CD4-positive, alpha-beta T cell treated with Interleukin-6 at 100 ng/mL for 8 hours (primary cell): ENCODE measurements at places on chromosomes 1 and 21.

- peak; percentile 86 for DNase-seq
Observed at GRCh38 chr1:160629286-160630210, 17.3 kb downstream of the SLAMF1 start.

- DNase-seq, result no peak
Observed at GRCh38 chr1:239744851-239745250, 346.8 kb upstream of the FMN2 start.

DNA sequence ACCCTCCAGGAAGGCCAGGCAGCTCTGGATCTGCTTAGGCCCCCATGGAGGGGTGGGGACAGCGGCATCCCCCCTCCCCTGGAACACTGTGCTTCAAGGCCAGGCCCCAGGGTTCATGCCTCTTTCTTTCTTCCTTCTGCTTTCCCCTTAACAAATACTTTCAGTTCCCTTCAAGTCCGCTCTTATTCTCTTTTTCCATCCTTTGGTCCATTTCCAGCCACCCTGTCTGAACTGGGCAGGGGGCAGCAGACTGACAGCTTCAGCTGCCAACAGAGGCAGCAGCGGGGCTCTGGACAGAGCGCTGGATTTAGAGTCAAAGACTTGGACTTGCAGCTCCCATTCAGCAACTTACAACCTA, 1.1 kb upstream of the CD244 start:
- no peak for DNase-seq

GRCh38 chr1:112110031-112110430, 120.6 kb upstream of the KCND3 start:
- no peak for DNase-seq

DNA sequence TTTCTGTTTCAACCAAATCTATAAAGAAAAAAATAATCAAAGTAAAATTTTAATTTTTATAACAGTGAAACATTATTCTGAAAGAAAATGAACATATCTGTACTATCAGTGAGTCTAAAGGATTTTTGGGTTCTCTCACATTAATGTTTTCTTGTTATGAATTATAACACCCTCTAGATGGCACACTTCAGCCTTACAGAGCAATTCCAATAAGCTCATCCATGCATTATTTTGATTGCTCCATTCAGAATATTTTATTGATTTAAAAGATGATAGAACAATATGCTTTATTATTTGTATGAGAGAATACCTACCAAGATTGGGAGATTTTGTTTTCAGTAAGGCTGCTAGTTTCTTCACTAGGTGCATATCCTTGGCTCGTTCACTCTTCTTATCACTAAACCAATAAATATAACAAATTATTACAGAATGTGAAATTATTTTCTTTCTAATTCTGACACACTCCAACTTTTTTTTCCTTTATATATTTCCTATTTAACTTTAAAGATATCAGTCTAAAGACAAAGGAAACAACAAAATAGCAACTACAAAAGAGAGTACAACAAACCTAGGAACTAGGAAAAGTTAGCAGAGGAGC, 82.4 kb downstream of the RAB3GAP2 start:
- no peak for DNase-seq

- no peak for DNase-seq
Observed at GRCh38 chr1:65554829-65555228, 134.4 kb downstream of the LEPR start.

DNA sequence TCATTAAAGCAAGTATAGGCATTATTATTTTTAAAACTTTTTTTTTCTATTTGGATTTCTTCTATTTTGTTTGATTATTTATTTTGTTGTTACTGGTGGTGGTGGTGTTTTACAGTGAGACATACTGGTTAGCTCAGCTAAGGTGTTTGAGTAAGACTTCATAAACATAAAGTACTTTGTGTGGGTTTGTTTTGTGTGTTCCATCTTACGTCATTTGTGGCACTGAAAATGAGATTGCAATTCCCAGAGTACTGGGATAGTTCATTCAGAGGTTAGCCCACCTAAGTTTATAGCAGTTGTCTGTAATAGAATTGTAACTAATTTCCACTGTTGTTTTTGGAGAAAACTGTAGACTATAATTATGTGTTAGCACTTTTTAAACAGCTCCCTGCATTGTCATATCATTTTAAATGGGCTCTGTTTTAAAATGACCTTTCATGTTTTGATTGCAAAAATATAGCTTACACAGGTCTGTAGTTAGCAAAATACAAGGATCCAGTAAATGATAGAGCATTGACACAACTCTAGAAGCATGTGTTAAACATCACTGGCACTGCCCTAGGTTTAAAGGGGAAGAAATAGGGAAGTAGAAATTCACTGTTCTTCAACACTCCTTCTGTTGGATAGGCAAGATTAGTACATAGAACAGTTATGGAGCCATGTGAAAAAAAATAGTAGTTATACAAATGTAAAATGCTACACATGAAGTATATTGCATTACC, 171.7 kb downstream of the NFIA start:
- no peak for DNase-seq

DNA sequence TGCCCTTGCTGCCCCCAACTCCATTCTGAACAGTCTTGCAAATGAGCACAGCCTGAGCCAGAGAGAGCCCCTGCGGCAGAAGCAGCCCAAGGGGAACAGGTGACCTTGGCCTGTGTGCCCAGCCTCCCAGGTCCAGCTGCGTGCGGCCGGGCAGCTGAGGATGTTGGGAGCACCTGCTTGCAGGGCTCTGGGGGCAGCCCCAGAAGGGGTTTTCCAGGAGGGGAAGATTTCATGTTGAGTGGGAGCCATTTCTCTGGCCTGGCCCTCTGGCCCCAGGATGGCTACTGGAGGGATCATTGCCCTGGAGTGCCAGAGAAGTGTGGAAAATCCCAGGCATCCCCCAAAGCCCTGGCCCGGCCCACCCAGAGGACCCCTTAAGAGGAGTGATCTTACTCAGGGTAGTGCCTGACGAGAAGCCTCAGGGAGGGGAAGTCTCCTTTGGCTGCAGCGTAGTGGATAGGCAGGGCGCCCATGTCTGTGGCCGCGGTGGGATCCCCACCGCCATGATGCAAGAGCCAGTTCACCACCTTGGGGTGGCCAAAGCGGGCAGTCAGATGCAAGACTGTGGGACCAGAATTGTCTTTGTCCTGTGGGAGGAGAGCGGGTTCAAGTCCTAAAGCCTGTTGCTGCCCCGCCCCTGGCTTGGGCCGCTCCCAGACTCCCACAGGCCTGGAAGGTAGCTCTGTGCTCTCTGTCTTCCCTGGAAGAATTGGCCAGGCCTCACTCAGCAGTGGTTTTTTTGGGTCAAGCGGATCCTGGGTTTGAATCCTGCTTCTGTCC, 20.6 kb upstream of the RNU1-4 start:
- DNase-seq, result peak; percentile 5

GRCh38 chr1:17045634-17046333, 8.0 kb downstream of the SDHB start:
- DNase-seq, result peak; percentile 25

DNA sequence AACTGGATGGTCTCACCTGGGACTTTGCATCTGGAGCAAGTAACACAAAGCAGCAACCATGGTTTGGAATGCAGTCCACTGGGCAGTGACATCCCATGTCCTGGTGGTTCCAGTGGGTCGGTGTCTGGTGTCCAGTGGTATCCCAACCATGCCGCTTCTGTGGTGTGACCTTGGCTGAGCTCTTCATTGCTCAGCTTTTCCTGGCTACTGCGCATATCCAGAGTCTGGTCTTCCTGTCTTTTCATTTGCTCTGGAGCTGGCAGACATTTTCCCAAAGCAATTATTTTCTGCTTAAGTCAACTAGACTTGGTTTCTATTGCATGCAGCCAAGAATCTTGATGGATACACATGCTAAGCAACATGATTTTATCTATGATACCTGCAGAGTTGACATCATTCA, 28.4 kb upstream of the CD2 start:
- DNase-seq, result no peak

GRCh38 chr1:52795464-52795863, 47.1 kb upstream of the ZYG11A start:
- DNase-seq, result no peak

DNA sequence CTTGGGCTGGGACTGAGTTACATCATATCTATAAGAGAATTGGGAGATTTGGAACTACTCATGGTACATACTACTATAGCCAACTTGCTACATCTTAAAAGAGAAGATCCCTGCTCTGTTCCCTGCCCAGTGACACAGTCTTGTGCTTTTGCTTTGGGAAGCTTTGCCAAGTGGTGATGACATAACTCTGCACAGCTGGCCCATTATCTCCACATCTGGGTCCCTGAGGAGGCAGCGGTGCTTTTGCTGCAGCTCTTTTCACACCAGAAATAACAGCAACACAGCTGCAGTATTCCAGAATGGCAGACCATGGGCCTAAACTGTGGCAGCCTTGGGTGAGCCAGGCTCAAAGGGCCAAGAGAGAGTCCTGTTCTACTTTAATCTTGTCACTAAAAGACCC, 296.0 kb downstream of the HHAT start:
- no peak for DNase-seq

- DNase-seq, result peak; percentile 43
Observed at GRCh38 chr1:50348449-50349241, 74.6 kb downstream of the DMRTA2 start.

DNA sequence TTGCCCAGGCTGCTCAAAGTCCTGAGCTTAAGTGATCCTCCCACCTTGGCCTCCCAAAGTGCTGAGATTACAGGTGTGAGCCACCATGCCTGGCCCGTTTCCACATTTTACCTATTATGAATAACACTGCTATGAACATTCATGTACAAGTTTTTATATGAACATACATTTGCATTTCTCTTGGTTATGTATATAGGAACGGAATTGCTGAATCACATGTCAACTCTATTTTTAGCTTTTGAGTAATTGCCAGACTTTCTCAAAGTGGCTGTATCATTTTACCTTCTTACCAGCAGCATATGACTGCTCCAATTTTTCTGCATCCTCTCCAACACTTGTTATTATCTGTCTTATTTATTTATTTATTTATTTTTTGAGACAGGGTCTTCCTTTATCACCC, 2.7 kb downstream of the SPATA21 start:
- no peak for DNase-seq

DNA sequence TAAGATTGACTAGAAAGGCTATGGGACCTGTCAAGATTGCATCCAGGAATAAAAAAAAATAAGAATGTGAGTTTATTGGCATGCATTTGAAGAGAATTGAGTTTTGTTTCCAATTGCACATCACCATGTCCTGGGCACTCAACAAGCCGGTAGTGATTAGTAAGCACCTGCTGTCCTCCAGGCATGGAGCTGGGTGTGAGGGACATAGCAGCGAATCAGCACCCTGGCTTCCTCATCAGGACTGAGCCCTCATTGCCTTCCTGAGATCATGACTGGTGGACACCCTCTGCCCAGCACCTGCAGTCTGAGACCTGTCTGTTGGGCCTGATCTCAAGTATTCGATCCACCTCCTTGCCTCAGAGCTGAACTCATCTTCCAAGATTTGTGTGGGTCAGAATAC, 26.8 kb downstream of the S100A6 start:
- no peak for DNase-seq

GRCh38 chr1:169261884-169262283, 105.7 kb downstream of the NME7 start:
- DNase-seq, result no peak

DNA sequence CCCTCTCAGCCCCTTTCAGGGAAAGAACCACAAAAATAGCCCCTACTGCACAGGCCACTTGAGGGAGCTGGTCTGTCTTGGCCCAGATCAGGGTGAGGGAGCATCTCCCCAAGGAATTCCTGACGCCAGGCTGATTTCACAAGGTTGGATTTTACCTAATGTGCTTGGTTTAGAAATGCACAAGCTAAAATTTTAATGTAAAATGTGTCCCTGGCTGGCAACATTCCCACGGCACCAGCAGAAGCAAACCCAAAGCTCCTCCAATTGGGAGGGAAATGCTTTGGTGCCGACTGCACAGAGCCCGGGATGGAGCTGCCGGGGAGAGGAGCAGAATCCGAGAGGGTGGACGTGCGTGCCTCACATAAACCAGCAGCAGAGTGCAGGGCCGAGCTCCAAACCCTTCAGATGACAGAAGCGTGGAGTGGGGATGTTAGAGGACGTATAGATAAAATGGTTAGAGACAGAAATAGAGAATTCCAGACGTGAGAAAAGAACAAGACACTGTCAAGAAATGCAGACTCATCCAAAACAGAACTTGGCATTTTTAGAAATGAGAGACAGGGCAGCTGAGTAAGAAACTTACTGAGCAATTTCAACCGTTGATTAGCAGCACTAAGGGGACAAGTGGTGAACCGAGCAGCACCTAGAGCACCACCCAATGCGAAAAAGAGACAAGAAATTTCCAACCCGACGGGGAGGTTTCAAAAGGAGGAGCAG, 41.6 kb upstream of the TMEM52 start:
- no peak for DNase-seq

DNA sequence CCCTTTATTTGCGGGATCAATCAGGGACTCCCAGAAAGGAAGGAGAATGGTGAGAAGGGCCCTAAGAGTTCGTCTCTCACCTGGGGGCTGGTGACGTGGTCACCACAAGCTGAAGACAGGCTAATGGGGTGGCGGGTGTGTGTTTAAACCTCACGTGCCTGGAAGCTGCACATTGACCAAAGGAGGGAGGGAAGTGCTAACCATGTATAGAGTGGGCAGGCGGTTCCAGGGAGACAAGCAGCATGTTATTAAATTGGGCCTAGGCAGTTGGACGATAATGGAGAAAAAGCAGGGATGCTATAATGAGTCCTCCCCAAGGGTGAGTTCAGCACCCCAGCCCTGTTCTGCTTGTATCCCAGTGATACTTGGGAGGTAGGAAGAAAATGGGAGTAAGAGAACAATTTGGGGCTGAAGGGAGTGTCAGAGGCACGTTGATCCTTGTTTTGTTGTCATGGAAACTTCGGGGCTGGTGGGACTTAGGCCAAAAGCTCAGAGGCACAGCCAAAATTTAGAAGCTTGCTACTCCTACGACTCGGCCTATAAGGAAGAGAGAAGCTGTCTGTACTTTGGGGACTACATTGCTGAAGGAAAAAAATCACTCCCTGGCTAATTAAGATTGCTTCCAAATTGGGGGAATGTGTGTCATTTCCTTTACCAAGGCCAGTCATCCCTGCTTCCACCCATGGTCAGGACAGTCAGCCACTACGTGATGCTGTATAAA, 33.2 kb upstream of the EPHA8 start:
- DNase-seq, result no peak

- DNase-seq, result no peak
Observed at GRCh38 chr1:29521811-29522580, 285.7 kb downstream of the PTPRU start.

GRCh38 chr1:96329121-96329520, 392.5 kb upstream of the PTBP2 start:
- no peak for DNase-seq

- DNase-seq, result no peak
Observed at GRCh38 chr21:17554679-17555465, 42.0 kb downstream of the CXADR start.

GRCh38 chr1:208202333-208202995, 41.7 kb downstream of the PLXNA2 start:
- no peak for DNase-seq
